ENCODE measurements at places on chromosomes 2 and 18.

DNA sequence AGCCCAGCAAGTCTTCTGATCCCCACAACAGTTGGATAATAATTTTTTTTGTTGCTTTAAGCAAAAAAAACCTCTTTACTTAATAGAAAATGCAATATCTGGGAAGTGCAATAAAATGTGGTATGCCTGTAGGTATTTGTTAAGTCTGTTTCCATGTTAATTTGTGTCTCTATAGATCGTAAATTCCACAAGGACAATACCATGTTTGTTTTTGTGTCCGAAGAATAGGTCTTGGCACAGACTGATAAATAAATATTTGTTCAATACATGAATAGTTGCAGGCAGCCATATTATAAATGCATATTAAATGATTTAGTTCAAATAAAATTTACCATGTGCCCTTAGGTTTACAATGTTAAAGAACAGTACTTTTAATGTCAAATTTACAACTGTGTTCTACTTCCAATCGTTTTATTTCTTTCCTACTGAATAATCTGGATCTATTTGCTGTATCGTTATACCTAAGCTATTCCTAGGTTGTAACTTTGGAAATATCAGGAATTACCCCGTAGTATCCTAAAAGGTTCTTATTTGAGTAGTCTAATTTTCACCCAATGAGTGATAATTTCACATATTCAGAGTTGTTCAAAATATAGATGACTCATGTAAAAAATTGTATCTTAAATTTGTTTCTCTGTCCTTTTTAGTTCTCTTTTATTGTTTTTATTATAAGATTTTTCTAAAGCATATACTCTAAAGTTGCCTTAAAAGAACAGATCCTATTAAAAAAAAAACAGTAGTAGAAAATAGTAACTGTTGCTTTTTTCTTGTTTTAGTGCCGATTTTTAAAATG, 151.8 kb downstream of the EHBP1 start:
- DNase-seq = no peak

DNA sequence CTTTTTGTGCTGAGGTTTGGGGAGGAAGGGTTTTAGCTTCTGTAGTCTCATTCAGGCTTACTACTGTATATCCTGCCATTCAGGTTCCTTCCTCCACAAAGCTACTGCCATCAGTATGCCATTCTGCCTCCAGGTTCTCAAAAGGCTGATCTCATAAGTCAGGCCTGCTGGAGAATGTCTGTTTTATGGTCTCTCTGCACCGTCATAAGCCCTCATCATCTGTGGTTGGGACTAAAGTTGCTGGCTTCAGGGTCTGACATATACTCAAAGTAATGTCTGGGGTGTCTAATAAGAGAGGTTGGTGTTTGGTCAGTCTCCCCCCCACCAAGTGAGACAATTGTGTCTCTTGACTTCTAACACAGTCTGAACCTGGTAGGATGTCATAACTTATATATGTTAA, 36.2 kb upstream of the CCBE1 start:
- no peak for DNase-seq

DNA sequence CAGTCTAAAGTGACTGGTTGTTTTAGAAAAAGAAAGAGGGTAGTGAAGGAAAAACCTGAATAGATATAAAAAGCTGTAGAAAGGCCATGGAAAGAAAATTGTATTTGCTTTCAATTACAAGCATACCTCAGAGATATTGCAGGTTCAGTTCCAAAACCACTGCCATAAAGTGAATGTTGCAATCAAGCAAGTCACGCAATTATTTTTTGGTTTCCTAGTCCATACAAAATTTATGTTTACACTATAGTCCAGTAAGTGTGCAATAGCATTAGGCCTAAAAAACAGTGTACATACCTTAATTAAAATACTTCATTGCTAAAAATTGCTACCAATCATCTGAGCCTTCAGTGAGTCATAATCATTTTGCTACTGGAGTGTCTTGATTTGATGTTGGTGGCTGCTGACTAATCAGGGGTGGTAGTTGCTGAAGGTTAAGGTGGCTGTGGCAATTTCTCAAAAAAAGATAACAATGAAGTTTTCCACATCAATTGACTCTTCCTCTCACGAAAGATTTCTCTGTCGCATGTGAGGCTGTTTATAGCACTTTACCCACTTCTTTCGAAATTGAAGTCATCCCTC, 2003.8 kb upstream of the PIK3C3 start:
- DNase-seq = no peak

- no peak for DNase-seq
These were observed 1072.0 kb downstream of the CBLN2 start for GRCh38 chr18:71471963-71472725.

DNA sequence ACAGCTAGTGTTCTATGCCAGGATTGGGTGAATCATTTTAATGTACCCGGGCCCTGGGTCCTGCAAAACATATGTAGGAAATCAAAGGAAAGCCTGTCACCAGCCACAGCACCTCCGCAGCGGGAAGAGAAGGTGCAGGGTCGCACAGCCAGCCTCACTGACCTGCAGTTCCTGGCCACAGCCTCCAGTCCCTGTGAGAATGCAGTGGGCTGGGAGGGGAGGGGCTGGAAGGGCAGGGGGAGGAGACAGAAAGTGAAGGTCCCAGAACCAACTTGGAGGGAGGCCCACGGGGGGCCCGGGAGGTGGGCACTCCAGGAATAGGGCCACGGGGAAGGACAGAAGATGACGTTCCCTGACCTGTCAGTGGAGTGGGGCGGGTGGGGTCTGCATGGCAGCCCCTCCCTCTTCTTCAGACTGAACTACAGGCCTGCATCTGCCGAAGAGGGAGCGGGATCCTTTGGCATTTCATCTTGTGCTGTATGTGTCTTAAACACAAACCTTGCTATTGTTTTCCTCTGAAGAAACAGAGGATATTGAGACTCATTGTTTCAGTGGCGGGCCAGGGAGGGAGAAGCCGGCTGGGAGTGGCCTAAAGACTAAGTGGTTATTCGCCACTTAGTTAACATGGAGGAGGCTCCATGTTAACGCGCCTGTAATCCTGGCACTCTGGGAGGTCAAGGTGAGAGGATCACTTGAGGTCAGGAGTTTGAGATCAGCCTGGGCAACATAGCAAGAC, 7.5 kb downstream of the MAL start:
- no peak for DNase-seq

- no peak for DNase-seq
These were observed 423.4 kb downstream of the ZEB2 start for GRCh38 chr2:144096531-144096930.

- DNase-seq = no peak
These were observed 6.7 kb upstream of the TNP1 start for GRCh38 chr2:216866515-216867095.

GRCh38 chr2:154978244-154978643, 279.7 kb downstream of the KCNJ3 start:
- DNase-seq = no peak

- no peak for DNase-seq
These were observed 5.1 kb downstream of the HNMT start for GRCh38 chr2:137969418-137969765.

- DNase-seq = no peak
These were observed 223.8 kb downstream of the CMPK2 start for GRCh38 chr2:6641956-6642355.

DNA sequence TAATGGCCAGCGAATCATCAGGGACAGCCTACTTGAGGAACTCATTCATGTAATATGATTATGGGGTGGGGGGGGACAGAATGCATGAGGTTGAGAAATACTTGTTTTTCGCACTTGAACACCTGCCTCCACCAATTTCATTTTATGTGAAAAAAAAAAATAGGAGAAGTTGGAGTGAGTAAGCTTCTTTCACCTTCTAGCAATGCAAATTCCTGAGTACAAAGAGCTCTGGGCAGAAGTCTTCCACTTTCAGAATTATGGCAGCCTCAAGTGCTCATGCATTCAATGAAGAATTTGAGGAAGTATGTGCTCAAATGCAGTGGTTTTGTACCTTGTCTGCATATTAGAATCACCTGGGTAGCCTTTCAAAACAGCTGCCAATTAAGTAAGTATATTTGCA, 40.1 kb upstream of the GPD2 start:
- DNase-seq = no peak

GRCh38 chr18:7908681-7909299, 341.7 kb downstream of the PTPRM start:
- no peak for DNase-seq

- DNase-seq = no peak
These were observed 158.4 kb upstream of the CDH7 start for GRCh38 chr18:65592435-65592834.

GRCh38 chr18:25326361-25326952, 25.5 kb downstream of the ZNF521 start:
- DNase-seq = no peak

DNA sequence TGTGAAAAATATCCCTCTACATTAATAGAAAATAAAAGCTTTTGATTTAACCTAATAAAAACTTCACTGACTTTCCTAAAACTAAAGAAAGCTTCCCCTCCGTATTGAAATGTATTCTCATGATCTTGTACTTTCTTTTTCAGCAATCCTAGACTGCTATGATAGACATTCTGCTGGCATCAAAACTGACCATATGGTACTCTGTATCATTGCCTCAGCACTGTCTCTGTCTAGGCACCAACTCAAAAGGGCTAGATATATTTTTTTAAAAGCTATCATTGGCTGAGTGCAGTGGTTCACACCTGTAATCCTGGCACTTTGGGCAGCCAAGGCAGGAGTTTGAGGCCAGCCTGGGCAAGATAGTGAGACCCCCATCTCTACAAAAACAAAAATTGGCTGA, 32.9 kb downstream of the CDKL4 start:
- no peak for DNase-seq

GRCh38 chr2:28484835-28485234, 11.0 kb upstream of the PLB1 start:
- no peak for DNase-seq

DNA sequence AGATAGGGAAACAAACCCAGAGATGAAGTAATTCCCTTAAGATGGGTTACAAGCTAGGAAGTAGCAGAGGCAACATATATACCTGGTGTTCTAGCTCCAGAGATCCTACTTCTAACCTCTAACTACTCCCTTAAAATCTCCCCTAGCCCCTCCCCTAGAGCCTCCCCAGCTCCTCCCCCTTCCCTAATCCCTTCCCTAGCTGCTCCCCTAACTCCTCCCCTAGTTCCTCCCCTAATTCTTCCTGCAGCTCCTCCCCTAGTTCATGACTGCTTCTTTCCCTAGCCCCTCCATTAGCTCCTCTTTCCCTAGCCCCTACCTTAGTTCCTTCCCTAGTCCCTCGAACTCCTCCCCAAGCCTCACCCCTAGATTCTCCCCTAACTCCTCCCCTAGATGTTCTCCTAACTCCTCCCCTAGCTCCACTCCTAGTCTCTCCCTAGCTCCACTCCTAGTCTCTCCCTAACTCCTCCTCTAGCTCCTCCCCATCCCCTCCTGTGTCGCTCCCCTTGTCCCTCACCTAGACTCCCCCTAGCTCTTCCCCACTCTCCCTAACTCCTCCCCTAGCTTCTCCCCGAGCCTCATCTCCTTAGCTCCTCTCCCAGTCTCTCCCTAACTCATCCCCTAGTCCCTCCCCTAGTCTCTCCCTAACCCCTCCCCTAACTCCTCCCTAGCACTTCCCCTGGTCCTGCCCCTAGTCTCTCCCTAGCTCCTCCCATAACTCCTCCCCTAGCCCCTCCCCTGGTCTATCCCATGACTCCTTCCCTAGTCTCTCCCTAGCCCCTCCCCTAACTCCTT, 108.9 kb downstream of the CD226 start:
- DNase-seq = no peak

DNA sequence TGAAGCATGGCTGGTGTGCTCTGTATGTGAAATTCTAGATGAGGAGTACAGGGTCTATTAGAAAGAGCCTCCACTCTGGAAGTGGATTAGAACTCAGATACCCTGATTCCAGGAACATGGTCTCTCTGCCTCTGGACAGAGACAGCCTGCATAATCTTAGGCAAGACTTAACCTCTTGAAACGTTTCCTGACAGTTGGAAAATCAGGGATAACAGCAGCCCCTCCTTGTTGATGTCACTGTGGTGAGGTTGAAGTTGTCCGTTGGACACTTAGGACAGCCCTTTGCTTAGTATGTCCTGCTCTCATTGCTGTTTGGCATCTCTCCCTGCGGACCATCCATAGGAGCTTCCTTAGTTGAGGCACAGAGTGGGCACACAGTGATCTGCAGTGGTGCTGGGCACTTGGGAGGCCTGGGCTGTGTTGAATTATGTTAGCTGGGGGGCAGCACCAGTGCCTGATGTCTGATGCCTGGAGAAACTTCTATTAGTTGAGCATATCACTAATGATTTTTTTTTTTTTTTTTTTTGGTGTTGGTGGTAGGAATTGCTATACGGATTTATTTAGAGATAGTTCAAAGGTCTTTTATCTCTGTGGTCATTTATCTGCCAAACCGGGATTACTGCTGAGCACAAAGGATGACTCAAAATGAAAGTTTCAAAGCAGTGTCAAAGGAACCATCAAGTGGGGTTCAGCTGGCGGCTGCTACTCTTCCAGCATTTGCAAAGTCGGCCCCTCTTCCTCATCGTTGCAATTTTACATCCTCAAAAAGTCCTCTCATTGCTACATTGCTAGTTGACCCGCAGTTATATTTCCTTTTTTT, 28.8 kb downstream of the SETBP1 start:
- DNase-seq = no peak

- no peak for DNase-seq
These were observed 180.0 kb downstream of the NRXN1 start for GRCh38 chr2:50851886-50852285.

DNA sequence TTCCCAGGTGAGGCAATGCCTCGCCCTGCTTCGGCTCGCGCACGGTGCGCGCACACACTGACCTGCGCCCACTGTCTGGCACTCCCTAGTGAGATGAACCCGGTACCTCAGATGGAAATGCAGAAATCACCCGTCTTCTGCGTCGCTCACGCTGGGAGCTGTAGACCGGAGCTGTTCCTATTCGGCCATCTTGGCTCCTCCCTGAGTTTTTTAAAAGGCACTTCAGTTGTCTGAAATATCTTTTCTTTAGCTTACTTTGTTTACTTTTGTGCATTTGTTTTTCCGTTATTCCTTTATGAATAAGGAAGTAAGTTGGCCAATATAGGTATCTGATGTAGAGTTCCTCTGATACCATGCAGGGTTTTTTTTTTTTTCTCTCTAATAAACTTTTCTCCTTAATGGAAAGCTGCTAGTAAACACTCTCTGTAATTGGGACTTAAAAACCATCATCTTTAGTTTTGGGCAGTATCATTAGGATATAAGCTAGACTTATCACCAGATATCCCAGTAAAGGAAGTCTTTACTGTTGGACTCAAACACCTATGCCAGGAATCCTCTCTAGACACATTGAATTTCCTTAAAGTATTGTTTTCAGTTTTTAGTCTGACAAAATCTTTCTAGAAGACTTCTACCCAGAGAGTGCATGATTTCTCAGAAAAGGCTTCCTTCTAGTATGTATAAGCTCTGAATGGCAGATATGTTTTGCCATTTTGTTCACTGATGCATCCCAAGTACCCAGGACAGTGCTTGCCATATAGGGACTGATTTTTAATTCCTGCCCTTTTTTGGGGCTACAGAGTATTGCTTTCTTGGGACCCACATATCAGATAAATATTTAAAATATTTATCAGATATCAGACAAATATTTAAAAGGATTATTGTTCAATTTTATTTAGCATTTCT, 35.8 kb upstream of the DYSF start:
- no peak for DNase-seq

GRCh38 chr2:216031960-216032689, 18.8 kb upstream of the MREG start:
- no peak for DNase-seq

- no peak for DNase-seq
These were observed 559 bp downstream of the TMEM37 start for GRCh38 chr2:119431976-119432850.

- no peak for DNase-seq
These were observed 1.4 kb downstream of the GPR35 start for GRCh38 chr2:240626531-240627300.
